ENCODE measurements at places on chromosomes 2 and 18.

DNA sequence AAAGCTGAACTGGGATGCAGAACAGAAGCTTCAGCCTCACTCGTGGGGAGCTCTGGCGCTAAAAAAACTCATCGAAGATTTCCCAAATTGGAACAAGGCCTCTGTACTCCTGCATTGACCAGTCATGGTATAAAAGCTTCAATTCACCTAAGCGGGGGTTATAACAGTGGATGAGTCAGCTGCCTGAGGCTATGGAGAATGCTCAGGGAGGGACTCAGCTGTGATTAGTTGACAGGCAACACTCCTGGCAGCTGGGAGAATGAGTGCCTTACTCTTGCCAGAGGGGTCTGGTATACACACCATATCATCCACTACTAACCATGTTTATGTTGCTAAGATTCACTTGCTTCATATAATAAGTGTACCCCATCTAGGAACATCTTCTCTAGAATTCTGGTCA, 350.6 kb upstream of the VRK2 start:
- DNase-seq = no peak

- peak; percentile 50 for DNase-seq
Observed at GRCh38 chr2:158975271-158975921, 7.0 kb downstream of the TANC1 start.

DNA sequence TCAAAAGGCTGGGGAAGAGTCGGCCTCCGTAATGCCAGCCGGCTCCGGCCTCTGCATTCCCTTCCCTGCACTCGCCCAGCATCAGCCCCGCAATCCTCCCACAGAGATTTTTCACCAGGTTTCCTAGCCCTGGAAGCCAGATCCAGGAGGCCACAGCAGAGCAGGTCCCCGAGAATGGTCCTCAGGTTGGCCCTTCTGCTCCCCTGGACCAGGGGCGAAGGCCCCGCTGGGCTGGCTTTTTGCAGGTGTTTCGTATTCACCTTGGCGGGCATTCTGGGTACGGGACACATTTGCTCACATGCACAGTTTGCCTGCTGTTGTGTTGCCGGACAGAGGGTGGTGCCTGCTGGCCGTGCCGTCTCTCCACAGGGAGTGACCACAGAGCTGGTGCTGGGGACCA, 309.5 kb downstream of the NDUFA10 start:
- DNase-seq = no peak

DNA sequence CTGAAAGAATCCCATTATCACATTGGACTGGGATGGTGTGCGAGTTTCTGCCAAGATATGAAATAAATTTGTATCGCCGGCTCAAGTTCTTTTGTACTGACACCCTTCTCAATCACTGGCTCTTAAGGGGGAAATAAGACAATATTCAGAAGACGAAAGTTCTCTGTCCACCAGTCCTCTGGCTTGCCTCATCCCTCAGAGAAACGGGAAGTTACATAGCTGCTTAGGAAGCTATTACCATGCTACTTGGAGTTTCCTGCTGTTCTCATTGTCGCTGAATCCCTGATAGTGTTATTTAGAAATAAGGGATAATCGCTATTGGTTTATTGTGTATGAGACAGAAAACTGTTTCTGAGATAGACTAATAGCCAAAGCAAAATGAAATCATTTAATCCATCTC, 205.0 kb upstream of the ZNF521 start:
- DNase-seq = no peak

GRCh38 chr18:60040971-60041370, 141.2 kb downstream of the PMAIP1 start:
- peak; percentile 9 for DNase-seq
